ENCODE measurements at places on chromosomes 6 and 20.
A peak's percentile ranks its signal among the peaks of the same experiment; 100 is the strongest.

DNA sequence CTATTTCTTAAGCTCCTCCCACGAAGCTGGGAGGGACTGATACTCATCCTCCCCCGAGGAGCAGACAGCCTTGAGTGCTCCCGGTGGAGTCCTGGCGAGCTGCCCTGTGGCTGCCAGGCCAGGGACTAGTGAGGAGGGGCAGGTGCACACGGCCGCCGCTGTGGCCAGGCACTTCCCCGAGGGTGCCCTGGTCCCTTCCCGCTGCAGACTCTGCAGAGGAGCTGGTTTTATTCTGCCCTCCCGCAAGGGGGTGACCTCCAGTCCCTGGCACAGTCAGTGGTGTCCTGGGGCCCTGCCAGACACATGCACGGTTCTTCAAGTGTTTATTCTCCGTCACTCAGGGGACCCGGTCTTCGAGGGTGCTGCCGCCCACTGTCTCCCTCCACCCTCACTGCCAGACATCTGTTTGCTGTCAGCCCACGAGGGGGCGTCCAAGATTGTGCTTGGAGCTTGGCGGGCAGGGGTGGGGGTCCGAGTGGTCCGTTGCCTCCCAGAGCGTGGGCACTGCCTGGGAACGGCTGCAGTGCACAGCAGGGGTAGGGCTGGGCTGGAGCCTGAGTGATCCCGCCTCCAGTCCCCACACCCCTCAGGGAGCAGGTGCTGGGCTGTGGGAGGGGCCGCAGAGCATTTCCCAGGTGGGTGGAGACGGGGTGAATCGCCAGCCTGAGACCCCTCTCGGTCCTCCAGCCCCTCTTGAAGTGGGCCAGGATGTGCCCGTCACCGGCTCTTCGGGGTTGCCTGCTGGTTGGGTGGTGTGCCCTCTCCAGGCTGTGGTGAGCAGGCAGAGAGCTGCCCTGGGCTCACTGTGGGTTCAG is 3.1 kb upstream of the CABLES2 start:
- peak; percentile 79 for DNase-seq

GRCh38 chr6:158877716-158878115 is 58.5 kb upstream of the EZR start:
- no peak for DNase-seq

DNA sequence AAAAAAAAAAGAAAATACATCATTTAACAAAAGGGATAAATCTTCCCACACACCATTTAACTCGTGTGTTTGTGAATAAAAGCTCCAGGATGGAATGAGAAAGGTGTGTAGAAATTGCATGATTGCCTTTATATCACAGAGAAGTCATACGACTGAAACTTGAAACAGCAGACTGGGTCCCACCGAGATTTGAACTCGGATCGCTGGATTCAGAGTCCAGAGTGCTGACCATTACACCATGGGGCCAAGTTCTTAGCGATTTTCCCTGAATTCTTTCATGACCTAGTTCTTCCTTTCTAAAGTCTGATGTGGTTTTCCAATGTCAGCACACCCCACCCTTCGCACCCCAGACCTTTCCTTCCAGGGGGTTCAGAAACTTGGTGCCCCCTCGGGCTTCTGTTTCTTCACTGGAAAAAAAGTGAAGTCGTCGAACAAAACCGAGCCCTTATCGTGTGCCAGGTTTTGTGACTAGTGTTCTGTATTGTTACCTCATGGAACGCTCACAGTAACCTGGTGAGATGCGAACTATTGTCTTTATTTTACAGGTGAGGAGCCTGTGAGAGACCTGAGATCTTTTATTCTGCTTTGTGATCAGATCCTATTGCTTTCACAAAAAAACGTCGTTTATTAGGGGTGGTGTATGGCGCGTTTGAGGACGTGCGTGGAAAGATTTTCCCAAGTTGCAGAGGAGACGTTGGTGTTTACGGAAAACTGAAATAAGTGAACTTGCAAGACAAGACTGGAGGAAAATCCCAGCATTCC is 120.8 kb downstream of the OR2B2 start:
- peak; percentile 65 for DNase-seq

DNA sequence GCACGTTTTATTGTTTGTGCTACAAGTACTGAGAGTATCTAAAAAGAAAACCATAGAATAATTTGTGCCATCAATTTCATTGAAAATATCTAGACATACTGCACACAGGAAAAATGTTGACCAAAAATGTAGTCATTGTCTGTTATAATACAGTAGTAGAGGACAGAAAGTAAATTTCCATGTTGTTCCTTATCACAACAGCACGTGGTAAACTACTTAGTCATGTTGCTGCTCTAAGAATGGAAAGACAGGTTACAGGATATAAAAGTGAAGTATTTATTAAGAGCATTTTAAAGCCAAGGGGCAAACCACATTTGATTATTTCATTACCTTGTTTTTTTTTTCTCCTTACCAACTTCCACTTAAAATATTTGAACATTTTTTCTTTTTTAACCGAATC is 89.0 kb upstream of the CEP85L start:
- DNase-seq, result no peak

GRCh38 chr20:10259166-10259565 is 40.5 kb downstream of the SNAP25 start:
- no peak for DNase-seq

DNA sequence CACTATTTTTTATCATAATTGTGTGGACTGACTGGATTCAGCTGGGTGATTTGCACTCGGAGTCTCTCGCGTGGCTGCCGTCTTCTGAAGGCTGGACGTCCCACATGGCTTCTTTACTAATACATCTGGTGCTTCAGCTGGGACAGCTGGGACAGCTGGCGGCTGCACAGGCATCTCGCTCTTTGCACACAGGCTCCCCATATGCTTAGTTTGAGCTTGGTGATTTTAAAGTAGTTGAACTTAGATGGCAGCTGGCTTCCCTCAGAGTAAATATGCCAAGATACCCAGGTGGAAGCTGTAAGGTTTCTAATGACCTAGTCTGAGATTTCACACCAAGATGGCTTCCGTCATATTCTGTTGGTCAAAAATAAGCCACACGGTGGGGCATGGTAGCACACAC is 38.7 kb upstream of the PPP1R3G start:
- DNase-seq, result no peak

GRCh38 chr20:51074062-51074461 is 51.2 kb upstream of the KCNG1 start:
- no peak for DNase-seq

DNA sequence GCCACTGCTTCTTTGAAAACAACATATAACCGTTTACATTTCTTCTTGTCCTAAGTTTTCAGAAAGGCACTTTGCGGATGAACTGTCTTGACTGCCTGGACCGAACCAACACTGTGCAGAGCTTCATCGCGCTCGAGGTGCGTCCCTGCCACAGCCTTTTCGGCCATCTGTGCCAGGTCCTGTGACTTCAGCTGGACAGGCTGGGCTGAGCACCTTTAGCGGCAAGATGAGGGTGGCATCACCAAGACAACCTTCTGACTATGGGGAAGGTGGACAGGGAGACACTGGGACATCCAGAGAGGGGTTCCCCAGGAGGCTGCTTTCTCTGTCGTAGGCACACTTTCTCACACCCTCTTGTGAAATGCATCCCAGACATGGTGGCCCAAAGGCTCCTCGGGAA is 82.1 kb downstream of the SYNJ2 start:
- DNase-seq, result no peak

- DNase-seq, result no peak
Measured at GRCh38 chr6:149340200-149340599, 22.7 kb downstream of the TAB2 start.
